ENCODE measurements at places on chromosomes 2 and 18.
A peak's percentile ranks its signal among the peaks of the same experiment; 100 is the strongest.

- no peak overlapping the region for H3K4me3 ChIP-seq
- no peaks in the 10 kb centered on the region for H3K4me1 ChIP-seq
- H3K27ac ChIP-seq = no peak overlapping the region
Measured at GRCh38 chr2:113376253-113376912, 61.1 kb upstream of the ZNG1B start.

DNA sequence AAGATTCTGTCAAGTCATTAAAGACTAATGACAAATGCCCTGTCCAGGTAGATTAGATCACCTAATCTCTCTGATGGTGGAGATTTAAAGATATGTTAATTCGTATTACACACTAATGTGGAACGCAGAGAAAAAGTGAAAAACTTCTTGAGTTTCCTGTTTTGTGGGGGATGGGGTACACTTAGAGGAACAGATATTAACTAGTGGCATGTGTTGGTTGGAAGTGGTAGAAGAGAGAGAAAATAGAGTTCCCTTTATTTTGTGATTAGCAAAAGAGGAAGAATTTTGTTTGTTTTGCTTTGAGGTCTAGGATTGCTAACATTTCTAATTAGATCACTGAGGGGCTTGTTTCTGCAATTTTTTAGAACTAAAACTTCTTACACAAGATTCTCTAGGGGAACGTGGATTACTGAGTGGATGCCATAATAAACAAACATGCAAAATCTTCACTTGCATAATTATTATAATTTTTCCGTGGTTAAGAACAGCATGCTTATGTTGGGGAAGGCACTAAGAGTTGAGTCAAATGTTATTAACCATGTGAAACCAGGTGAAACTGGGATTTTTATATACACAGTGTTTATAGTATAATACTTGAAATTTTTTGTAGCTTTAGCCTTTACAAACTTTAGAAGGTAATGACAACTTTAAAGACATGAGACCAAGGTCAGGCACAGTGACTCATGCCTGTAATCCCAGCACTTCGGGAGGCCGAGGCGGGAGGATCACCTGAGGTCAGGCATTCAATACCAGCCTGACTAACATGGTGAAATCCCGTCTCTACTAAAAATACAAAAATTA, 97.4 kb upstream of the STK17B start:
- no peaks in the 10 kb centered on the region for H3K36me3 ChIP-seq
- H3K4me1 ChIP-seq = peaks cover 2% of the 10 kb centered on the region
- H3K27ac ChIP-seq = no peak overlapping the region
- H3K4me3 ChIP-seq = no peak overlapping the region

- DNase-seq = no peak
- H3K4me1 ChIP-seq = no peaks in the 10 kb centered on the region
- H3K27me3 ChIP-seq = no peaks in the 10 kb centered on the region
- H3K36me3 ChIP-seq = no peaks in the 10 kb centered on the region
- no peak overlapping the region for H3K27ac ChIP-seq
Measured at GRCh38 chr2:72834596-72834995, 8.8 kb upstream of the EXOC6B start.

GRCh38 chr2:233217892-233218377, 33.5 kb upstream of the ATG16L1 start:
- H3K4me3 ChIP-seq = no peak overlapping the region
- H3K36me3 ChIP-seq = no peaks in the 10 kb centered on the region
- no peaks in the 10 kb centered on the region for H3K27me3 ChIP-seq

DNA sequence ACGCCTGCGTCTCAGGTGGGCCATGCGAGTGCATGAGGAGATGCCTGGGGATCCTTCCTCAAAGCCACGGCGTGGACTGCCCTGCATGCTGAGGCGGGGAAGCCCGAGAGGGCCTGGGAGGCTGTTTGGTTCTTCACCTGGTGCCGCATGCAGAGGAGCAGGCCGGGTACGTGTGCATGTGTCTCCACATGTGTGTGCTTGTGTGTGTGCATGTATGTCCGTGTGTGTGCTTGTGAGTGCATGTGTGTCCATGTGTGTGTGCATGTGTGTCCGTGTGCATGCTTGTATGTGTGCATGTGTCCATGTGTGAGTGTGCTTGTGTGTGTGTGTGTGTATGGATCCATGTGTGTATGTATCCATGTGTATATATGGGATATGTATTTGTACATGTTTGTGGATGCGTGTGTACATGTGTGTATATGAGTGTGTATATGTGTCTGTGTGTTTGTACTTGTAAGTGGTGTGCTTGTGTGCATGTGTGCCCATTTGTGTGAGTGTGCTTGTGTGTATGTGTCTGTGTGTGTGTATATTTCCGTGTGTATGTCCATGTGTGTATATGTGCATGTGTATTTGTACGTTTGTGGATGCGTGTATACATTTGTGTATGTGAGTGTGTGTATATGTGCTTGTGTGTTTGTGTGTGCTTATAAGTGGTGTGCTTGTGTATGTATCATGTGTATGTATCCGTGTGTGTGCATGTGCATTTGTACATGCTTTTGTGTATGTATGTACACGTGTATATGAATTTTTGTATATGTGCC, 79.0 kb downstream of the PTGR3 start:
- peak overlapping the region; percentile 42 for H3K4me3 ChIP-seq
- peaks cover 3% of the 10 kb centered on the region for H3K4me1 ChIP-seq
- DNase-seq = no peak
- H3K36me3 ChIP-seq = no peaks in the 10 kb centered on the region
- no peaks in the 10 kb centered on the region for H3K27me3 ChIP-seq

DNA sequence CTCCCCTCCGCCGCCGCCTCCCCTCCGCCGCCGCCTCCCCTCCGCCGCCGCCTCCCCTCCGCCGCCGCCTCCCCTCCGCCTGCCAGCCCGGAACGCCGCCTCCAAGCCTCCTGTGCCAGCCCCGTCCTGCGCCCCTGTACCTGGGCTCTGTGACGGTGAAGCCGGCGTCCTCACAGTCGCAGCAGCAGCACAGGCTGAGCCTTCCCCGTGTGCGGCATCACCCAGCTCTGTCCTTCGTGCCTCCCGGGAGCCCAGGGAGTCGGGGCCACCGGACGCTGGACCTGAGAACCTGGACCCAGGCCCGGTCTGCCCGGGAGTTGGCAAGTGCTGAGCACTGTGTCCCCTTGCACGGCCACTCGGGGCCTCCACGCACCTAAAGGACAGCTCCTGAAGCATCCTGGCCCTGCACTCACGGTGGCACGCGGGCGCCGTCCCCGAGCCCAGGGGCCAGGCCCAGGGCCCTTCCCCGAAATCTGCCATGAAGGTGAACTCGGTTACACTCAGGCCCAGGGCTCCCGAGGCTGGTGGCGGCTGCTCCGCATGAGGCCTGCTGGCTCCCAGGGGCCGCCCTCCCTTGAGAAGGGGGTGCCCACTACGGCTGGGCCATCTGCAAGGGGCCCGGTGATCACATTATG, 32.9 kb downstream of the RTP5 start:
- H3K4me1 ChIP-seq = peaks cover 8% of the 10 kb centered on the region
- no peak for DNase-seq
- H3K27me3 ChIP-seq = peaks cover 5% of the 10 kb centered on the region
- no peak overlapping the region for H3K4me3 ChIP-seq
- no peaks in the 10 kb centered on the region for H3K36me3 ChIP-seq
- H3K27ac ChIP-seq = no peak overlapping the region

- H3K4me3 ChIP-seq = no peak overlapping the region
- no peaks in the 10 kb centered on the region for H3K36me3 ChIP-seq
- H3K4me1 ChIP-seq = no peaks in the 10 kb centered on the region
- DNase-seq = no peak
Measured at GRCh38 chr2:188893972-188894371, 80.2 kb upstream of the COL3A1 start.

GRCh38 chr18:23228102-23229061, 93.1 kb downstream of the CABLES1 start:
- no peaks in the 10 kb centered on the region for H3K27me3 ChIP-seq
- DNase-seq = no peak
- no peaks in the 10 kb centered on the region for H3K36me3 ChIP-seq
- no peak overlapping the region for H3K27ac ChIP-seq
- H3K4me1 ChIP-seq = peaks cover 11% of the 10 kb centered on the region
